ENCODE measurements at places on chromosomes 16 and 17. TPM values are rescaled to one million over a fixed set of nuclear protein-coding genes. Genes with fewer than 3 reads are reported as not detected.

GRCh38 chr16:3348547-3349167 is 7.0 kb upstream of the OR2C1 start:
- no peak for DNase-seq

DNA sequence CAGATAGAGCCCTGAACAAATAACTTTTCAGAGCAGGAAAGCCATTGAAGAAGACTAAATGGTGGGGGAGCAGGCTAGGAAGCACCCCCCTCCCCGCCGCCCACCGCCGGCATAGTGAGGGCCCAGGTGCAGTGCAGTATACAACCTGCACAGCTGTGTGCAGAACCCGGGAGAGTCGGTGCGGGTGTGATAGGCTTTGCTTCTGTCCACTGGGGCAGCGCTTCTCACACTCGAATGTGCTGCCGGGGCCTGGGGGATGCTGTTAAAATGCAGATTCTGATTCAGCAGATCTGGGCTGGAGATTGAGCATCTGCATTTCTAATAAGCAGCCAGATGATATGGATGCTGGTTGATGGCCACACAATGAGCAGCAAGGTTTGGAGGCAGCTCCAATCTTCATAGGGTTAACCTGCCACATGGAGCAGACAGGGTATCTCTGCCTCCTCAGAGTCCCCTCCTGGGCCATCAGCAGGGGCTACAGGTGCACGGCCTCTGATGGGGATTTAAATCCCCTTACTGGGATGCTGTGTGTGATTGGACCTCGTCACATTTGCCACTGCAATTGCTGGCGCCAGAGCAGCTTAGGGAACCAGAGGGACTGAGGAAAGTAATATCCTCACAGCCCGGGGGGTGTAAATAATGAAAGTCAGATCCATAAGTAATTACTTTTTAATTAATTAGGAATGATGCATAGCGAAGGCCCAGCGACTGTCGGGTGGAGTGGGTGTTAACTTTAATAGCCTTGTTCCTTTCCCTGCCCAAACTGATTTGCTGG is 172.0 kb upstream of the RPL38 start:
- DNase-seq, result no peak

Gene DNAI2
- total RNA-seq, result not detected

Gene FGF11
- 12.1 TPM for total RNA-seq

Gene MYL4
- 6.9 TPM for total RNA-seq

GRCh38 chr17:9587969-9588656 is 11.7 kb downstream of the CFAP52 start:
- no peak for DNase-seq

Gene SLC5A11
- 0.22 TPM for total RNA-seq

GRCh38 chr16:58399718-58400633 is 7.7 kb downstream of the GINS3 start:
- no peak for DNase-seq

Measured in thyroid gland (tissue), 4 donors.